ENCODE measurements at places on chromosomes 6 and 20. TPM values are rescaled to one million over a fixed set of nuclear protein-coding genes. Genes with fewer than 3 reads are reported as not detected.

Gene ZNF831
- total RNA-seq, result 0.96 TPM

Gene STK35
- 15.9 TPM for total RNA-seq

Gene BPIFB4
- not detected for total RNA-seq

Gene ACSS2
- 49.1 TPM for total RNA-seq

Gene PFDN6
- 10.1 TPM for total RNA-seq

Gene DUSP15
- total RNA-seq, result 6.0 TPM

Gene PSORS1C2
- total RNA-seq, result not detected
